ENCODE measurements at places on chromosomes 4 and X.

- DNase-seq = peak; percentile 51
Measured at GRCh38 chr4:113383111-113383785, 333.8 kb downstream of the ANK2 start.

DNA sequence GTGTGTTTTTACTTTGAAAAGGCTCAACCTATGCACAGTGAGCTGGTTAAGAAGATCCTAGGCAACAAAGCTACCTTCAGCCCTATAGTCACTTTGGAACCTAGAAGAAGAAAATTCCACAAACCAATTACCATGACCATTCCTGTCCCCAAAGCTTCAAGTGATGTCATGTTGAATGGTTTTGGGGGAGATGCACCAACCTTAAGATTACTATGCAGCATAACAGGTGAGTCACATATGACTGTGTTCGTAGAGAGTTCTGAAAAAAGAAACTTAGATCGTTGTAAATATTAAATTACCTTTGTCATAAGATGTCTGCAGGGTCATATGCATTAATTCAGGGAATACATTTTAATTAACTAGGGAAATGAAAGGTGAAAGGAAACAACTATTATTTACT, 287.1 kb downstream of the ANK2 start:
- no peak for DNase-seq

DNA sequence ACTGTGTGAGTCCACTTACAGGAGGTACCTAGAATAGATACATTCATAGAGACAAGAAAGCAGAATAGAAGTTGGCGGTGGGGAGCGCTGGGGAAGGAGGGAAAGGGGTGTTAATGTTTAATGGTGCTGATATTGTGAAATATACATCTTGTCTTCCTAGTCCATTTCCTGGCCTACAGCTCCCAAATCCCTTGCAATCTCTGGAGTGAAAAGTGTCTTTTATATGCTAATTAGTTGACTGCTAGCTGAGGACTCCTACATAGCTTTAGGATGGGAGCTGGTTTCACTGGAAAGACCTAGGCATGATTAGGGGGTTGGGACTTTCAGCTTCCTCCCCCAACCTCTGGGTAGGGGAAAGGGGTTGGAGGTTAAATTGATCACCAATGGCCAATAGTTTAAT, 36.0 kb downstream of the FUNDC1 start:
- DNase-seq = no peak

- DNase-seq = no peak
Measured at GRCh38 chr4:147332091-147332490, 148.8 kb upstream of the EDNRA start.

DNA sequence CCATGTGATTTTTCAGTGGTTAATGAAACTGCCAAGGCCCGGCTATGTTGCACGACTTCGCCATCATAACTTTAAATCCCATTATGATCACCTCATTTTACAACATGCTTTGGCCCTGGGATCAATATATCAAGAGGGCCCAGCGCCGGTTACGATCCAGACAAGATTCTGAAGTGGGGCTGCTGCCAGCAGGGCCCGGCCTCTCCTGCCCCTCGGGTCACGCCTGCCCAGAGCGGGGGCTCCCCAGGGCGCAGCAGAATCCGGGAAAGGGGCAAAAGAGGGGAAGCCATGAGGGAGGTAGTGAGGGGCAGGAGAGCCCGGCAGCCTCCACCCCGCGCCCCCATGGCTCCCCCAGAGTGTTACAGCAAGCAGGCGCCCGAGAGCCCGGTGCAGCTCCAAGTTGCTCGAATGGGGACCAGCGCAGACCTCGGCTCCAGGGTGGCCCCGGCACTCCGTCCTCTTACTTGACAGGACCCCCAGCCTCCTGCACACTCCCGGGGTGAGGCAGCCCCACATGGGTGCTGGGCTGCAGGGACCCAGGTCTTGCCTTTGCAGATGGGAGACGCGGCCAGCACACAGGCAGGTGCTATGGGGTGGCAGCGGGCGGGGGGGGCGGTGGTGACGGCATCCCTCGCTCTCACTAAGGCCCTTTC, 129.8 kb upstream of the NKX1-1 start:
- no peak for DNase-seq

DNA sequence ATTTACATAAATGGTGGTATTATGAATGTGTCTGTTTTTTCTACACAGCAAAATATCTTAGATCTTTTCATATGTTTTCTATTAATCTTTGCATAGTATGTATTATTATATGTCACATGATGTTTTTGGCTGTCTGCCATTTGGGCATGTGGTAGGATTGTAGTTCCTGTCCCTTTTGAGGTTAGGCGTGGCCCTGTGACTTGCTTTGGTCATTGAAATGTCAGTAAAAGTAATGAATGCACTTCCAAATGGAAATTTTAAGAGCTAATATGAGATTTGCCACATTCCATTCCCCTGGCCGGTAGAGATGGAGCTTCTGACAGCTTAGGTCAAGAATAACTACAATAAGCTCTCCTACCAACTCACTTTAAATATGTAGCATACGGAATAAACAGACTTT, 45.1 kb downstream of the JADE3 start:
- no peak for DNase-seq

DNA sequence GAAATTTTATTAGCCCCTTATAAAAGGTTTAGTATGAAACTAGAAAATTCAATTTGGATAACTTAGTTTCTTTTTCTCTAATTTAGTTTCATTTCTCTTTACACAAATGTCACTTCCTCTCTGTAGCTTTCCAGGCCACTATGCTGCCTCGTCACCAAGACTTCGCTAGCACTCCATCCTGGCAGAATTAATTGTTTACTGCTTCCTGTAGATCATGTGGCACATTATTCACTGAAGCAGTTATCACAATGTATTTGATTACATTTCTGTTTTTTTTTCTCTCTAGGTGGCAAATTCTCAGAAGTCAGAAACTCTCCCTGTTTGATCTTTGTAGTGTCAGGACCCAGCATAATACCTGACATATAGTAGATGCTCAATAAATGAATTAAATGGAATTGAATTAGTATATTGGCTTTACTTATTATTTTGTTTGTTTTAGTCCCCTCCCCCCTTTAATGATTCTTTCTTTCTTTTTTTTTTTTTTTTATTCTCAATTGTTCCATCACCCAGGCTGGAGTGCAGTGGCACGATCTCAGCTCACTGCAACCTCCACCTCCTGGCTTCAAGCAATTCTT, 9.3 kb upstream of the SAT1 start:
- no peak for DNase-seq

DNA sequence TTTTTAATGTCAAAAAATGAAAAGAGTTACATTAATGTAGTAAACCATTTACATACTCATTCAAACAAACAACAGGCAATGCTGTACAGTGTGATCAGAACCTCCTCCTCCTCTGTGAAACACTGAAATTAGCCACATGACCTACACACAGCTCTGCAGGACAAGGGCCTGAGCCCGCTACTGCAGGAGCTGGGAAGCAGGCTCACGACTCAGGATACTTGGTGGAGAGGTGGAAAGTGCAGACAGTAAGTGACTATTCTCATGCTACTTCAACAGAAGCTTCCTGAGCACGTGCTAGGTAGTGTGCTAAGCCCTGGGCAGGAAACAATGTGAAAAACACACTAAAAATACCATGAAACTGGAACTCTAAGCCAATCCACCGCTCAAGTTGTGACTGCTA, 56.8 kb downstream of the TAPT1 start:
- no peak for DNase-seq

DNA sequence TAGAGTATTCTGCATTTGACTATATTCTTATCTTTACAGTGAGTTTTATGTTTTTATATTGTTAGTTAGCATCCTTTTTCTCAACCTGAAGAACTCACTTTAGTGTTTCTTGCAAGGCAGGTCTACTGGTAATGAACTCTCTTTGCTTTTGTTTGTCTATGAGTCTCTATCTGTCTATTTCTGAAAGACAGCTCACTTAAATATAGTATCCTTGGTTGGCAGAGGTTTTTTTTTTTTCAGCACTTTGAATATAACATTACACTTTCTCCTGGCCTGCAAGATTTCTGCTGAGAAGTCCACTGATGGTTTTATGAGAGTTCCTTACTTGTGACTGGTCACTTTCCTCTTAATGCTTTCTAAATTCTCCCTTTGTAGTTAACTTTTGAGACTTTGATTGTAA, 32.8 kb upstream of the C4orf54 start:
- no peak for DNase-seq

DNA sequence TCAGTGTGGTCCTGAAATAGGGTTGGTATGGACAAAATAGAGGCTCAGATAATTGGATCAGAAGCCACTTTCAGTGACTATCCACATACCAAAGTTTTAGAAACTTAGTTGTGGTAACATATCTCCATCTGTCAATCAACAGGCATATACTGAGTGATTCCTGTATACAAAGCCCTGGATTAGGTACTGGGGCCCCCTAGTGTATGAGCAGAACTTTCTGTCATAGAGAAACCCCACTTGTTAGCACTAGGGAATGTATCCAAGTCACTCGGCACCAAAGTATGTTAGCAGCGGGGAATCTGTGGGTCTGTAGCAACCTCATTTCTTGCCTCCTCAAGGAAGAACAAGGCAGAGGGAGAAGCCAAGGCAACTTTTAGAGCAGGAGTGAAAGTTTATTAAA, 50.7 kb downstream of the MAP7D3 start:
- DNase-seq = no peak

DNA sequence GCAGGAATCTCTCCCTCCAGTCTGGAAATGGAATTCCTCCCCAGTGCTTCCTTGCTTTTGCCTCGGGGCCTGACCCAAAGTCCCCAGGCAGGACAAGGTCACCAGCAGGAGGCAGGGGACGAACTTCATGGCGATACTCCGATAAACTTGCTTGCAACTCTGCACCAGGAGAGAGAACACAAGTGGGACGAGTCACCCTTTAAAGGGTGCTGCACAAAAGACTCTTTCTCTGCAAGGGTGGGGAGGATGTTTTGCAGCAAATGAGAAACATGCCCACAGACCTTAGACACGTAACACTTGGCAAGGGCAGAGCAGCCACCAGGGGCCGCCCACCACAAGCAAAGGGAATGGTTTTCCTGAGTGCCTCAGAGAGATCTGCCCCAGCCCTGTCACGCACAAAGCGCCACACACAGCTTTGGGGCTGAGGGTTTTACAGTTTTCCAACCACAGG, at the start of gene FGFBP2:
TSS of gene FGFBP2 (minus strand) at position 175 of the 451 bp plus-strand sequence. CDS start at position 129, 46 bp downstream.
- no peak for DNase-seq

- no peak for DNase-seq
Measured at GRCh38 chr4:15765391-15765790, 12.7 kb upstream of the CD38 start.

DNA sequence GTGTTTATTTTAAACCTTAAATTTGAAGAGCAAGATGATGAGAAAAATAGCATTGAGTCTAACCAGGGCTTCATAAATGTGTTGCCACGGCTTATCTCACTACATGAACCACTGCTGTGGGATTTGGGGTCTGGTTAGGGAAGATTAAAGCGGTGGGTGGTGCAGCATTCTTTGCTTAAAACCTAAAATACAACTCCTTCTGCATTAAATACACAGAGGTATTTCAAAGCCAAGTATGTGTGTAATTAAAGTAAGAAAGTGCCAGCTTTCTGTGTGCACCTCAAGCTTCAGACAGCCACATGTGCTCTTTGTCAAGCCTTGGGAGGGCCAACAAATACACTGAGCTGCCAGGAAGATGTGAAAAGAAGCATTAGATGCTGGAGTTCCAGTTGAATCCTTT, 128.0 kb downstream of the CPE start:
- no peak for DNase-seq
